ENCODE measurements at places on chromosomes 1 and 21.

DNA sequence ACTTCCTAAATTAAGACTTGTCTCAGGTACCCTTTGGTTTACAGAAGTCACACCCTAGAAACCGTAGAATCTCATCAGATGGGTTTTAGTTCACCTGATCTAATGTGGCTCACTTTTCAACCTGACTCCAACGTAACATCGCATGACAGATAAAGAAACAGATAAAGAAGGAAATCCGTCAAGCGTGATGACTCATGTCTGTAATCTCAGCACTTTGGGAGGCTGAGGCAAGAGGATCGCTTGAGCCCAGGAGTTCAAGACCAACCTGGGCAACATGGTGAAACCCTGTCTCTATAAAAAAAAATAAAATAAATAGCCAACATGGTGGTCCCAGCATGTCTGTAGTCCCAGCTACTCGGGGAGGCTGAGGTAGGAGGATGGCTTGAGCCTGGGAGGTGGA is 97.3 kb downstream of the SPSB1 start:
- no peak for DNase-seq

DNA sequence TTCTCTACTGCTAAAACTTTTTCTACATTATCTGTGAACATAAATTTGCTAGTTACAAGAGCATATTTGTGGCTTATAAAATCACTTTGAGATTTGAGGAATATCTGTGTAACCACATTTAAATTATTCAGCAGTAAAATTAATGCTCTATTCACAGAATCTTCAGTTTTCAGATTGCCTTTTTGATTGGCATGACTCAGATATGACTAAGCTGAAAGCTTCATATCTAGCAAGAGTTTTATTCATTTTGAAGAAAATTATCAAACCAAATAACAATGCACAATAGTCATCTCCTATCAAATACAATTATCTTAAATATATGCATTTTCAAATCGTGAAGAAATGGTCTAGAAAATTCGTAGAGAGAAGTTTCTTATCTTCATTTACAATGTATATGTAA is 1498.2 kb upstream of the B3GALT2 start:
- no peak for DNase-seq

DNA sequence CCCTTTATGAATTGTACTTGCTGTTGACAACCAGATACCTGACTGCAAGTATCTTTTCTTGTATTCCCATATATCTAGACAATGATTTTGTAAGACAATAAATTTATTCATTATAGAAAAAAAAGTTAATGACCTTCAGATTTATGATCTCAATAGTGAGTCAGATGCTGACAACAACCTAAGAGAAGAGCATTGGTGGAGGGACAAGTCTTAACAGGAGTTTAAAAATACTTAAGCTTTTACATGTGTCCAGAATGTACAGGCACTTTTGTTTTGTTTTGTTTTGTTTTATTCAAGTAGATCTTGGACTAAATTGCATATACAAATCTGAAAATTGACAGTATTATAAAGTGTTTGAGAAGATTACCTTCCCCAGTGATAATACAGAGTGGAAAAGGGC is 1544.6 kb upstream of the B3GALT2 start:
- DNase-seq, result no peak

- DNase-seq, result no peak
These were observed 111.8 kb downstream of the MRPS6 start for GRCh38 chr21:34185026-34185750.

DNA sequence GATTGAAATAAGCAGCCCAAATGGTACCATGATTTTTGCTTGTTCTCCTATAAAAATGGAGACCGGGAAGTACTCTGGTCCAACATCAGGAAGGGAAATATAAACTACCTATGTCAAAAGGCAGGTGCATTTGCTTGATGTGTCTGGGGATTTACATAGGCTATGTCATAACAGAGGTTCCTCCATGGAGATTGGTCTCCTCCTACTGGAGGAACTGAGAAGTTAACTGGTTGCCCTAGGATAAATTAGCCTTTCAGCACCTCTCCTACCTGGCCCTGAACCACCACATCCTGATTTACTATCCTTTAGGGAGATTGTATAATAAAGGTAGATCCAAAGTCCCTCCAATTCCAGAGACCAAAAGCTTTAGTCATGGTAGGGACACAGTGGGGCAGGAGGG is 1109.3 kb upstream of the B3GALT2 start:
- no peak for DNase-seq

DNA sequence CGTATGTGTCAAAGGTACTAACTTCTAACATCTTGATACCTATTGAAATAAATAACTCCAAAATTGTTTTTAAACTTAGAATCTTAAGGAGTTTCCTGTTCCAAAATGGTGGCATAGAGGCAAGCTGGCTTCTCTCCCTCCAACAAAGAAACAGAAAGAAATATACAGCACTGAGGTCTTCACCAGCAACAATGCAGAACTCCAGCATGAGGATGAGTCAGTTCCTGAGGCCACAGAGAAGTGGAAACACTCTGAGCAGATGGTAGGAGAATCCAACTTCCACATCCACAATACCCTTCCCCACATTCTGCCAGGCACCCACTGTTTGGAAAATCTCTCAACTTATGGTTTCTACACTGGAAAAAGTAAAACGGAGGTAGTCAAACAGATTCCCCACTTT is 12.2 kb upstream of the PPIH start:
- no peak for DNase-seq

DNA sequence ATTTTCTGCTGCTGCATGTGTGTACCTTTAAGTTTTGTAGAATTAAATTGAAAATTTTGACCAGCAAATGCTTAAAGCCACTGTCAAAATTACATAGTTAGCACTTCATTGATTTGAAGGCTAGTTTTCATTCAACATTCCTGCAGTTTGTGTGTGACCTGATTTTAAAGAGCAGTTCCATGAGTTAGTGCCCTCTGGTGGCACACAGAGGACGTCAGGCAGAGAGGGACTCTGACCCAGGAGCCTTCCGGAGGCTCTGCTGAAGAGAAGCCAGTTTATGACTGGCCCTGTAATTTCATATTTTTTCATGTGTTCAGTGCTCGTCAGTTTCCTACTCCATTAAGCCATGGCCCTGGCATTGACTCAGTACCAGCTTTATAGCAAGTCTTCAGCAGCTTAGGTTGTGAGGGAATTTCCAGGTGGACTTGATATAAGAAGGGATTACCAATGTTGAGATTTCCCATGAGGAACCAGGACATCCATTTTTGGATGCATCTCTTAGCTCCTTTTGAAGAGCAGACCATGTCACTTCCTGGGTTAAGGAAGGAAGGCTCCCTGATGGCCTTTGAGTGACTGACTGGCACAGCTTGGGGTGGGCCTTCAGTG is 104.7 kb downstream of the CAMTA1 start:
- peak; percentile 50 for DNase-seq

- DNase-seq, result no peak
These were observed 26.8 kb upstream of the UBE2U start for GRCh38 chr1:64176659-64177058.

GRCh38 chr1:206590025-206590758 is 22.1 kb downstream of the EIF2D start:
- no peak for DNase-seq
